ENCODE measurements at places on chromosomes 13 and 19.

- DNase-seq, result no peak
Measured at GRCh38 chr13:47555235-47555634, 445.8 kb downstream of the SUCLA2 start.

- peak; percentile 80 for DNase-seq
Measured at GRCh38 chr19:13212759-13213330, 62.6 kb downstream of the IER2 start.

GRCh38 chr19:11064831-11065303, 24.4 kb upstream of the LDLR start:
- DNase-seq, result peak; percentile 74

- no peak for DNase-seq
Measured at GRCh38 chr13:50085063-50085462, 69.8 kb downstream of the KCNRG start.

DNA sequence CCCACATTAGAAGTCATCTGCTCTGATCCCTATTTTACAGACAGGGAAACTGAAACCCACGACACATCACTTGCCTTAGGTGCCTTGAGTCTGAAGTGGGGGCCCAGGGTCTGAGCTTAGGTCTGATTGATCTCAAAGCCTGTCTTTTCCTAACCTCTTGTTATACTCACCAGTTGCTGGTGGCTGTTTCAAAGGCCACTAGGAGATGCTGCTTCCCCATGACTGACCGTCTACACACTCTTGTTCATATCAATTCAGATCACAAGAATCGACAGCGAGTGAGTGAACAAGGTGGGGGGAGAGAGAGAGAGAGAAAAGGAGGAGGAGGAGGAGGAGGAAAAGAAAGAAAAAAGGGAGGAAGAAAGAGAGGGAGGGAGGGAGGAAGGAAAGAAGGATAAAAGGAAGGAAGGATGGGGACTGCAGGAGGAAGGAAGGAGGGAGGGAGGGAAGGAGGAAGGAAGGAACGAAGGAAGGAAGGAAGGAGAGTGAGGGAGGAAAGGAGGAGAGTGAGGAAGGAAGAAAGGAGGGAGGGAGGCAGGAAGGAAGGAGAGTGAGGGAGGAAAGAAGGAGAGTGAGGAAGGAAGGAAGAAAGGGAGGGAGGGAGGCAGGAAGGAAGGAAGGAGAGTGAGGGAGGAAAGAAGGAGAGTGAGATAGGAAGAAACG, 3.3 kb downstream of the OR10H1 start:
- DNase-seq, result no peak

GRCh38 chr13:40146611-40147117, 491.2 kb downstream of the COG6 start:
- no peak for DNase-seq

GRCh38 chr19:13931391-13932148, 6.6 kb downstream of the PODNL1 start:
- DNase-seq, result no peak

DNA sequence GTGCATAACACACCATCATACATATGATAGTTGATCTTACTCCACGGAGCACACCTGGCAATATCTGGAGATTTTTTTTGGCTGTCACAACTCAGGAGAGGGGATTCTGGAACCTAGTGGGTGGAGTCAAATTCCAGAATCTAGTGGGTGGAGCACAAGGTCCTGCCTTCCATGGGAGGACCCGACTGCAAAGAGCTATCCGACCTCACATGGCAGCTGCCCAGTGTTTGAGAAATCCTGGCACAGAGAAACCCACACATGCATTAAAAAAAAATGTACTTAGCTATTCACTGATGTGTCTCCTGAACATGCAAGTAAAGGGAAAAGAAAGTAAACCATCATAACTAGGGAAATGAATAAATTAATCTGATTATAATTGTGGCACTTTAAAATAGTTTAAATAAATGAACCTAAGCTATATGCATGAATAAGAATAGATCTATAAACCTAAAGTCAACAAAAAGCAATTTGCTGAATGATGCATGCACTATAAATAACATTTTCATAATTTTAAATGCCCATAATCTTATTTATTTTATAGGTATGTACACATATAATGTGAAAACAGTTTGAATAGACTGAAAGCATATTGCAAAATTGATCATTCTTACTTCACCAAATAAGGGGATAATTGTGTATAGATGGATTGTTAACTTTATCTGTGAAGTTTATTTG, 300.3 kb downstream of the MYO16 start:
- DNase-seq, result no peak
